ENCODE measurements at places on chromosomes 11 and 22.
A peak's percentile ranks its signal among the peaks of the same experiment; 100 is the strongest.

DNA sequence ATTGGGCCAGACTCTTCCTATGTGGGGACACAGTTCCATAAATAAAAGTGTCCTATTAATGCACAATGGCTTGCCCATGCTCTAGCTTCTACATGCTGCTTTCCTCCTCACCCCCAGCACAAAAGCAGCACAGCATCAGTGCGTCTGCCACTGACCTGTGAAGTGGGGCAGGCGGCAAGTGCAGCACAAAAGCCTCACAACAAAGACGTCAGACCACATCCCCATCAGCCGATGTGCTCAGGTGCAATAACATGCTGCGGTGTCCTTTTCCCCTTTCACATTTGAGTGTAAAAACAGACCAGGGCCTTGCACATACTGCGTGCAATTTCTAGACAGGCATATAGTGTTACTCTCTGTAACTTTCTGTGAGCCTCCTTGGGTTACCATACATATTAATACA is 12.8 kb downstream of the DKK3 start:
- DNase-seq = no peak

DNA sequence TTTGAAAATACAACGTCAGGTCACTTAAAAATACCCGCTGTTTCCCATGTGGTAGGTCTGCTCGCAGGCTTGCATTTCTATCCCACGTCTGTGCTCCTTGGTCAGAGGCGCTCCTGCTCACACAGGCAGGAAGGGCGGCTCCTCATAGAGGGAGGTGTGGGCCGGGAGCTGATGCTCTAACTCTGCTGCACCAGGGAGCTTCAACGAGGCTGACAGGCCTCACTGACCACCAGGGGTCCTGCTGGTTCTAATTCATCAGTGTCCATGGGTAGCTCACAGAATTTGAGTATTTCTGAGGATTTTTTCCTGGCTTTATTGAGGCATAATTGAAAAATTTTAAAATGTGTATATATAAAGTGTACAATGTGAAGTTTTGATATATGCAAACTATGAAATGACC is 68.5 kb downstream of the PIWIL3 start:
- DNase-seq = no peak

DNA sequence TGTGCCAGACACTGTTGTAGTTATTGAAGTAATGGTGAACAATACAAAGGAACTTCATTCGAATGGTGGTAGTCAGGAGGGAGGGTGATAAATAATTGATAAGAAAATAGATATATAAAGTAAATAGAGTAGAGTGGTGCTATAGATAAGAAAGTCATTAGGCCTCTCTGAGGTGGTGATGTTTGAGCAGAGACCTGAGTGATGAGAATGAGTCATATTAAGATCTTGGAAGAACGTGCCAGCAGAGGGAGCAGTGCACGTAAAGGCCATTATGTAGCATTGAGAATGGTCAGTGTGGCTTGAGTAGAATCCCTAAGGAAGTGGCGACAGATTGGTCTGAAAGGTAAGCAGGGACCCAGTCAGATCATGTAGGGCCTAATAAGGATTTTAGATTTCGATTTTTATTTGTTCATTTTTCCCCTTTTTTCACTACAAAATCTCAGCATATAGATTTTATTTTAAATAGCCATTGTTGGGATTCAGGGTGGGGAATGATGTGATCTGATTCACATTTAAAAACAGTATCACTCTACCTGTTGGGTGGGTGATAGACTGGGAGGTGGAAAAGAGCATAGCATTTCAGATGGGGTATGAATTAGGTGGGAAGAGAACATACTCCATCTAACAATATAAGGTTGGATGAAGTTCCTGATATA is 44.7 kb downstream of the CCDC90B start:
- peak; percentile 73 for DNase-seq

GRCh38 chr22:31603081-31603525 is 58.9 kb downstream of the PISD start:
- DNase-seq = no peak

- peak; percentile 70 for DNase-seq
Observed at GRCh38 chr11:114149689-114150407, 90.3 kb downstream of the ZBTB16 start.

DNA sequence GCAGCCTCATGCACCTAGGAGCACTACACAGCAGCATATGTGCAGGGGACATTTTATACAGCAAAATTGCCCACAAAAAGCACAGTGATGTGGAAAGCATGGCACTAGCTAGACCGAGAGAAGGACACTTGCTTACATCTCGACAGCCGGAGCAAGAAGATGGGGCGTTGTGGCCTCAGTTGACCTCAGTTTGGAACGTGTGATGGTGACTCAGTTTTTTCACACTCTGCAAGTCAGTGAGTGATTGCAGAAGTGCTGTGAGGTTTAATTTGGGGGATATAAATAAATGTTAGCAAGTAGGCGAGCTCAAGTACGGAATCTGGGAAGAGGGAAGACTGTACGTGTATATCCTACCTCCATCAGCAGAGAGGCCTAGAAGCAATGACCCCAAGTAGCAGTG is 23.3 kb downstream of the LRP5 start:
- DNase-seq = no peak

DNA sequence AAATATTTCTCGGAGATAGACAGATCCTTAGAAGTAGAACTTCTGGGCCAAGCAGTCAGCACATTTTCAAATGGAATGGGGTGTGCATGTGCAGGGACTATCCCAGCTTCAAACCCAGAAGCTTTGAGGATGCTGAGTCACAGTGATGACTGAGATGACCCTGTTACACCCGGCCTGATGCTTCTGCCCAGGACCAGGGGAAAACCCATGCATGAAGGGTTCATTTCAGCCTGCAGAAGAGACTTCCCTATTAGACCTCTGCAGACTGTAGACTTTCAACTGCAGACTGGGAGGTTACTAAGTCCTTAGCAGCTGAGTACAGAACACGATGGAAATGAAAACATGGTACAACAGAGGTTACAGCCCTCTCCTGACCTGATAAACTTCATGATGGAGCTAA is 3.6 kb upstream of the OR2AT4 start:
- peak; percentile 62 for DNase-seq

DNA sequence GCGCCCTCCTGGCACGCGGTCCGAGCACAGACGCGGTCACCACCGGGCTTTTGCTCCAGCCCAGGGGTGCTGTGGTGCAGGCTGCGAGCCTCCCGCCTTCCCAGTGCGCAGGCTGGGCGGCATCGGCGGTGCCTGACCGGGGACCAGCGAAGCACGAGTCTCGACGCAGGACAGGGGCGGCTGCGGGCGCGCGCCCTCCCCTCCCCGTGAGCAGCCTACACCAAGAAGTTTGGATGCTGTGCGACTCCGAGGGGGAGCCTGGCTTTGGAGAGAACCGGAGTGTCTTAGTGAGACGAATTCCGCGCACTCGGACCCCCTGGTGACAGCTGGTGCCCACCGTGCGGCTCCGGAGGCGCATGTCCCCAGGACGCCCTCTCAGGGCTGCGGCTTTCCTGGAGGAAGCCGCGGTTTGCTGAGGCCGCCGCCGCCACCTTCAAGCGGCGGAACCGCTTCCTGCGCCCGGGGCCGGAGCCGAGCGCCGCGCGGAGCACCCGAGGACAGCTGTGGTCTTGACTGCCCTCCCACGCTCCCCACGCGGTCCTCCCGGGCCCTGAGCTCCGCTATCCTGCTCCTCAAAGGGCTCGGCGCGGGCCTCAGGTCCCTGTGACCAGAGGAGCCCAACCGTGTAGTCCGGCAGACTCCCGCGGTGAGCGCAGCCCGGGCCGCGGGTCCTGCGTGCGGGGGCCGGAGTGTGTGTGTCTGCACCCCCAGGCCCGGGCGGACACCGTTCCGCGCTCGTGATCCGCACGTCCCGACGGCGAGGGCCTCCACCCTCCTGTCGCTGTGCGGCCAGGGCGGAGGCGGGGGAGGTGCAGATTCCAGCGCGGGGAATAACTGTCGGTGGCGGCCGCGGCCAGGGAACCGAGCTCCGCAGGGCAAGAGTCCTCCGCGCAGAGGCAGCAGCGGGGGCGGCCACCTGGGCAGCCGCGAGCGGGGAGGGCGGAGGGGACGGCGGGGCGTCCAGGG is 1.7 kb downstream of the FGF3 start:
- DNase-seq = no peak

DNA sequence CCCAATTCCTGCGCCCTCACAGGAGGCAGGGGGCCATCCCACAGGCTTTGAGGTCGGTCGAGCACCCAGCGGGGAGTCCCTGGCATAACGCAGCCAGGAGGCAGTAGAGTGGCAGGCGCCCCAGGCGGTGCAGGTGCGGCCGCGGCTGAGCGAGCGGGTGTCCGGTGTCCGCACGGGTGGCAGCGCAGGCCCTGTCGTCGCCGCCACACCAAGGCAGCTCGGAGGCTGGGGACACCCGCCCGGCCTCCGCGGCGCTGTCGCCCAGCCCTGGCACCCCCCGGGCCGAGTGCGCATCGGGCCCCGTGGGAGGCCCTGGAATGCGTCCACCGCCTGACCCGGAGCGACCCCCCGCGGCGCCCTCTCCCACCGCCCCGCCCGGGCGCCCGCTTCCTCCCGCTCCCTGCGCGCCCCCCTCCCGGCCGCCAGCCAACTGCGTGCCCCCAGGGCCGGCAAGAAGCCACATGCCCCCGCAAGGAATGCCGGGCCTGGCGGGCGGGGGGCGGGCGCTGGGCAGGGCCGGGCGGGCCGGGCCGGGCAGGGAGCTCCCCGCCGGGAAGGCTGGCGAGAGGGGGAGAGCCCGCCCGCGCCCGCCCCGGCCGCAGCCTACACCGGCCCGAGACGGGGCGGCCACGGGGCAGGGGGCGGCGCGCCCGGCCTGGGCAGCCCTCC is 33.9 kb downstream of the PRDM11 start:
- peak; percentile 11 for DNase-seq

GRCh38 chr11:128472128-128473089 is 114.9 kb downstream of the ETS1 start:
- peak; percentile 71 for DNase-seq

GRCh38 chr11:68774194-68774585 is 22.9 kb upstream of the TESMIN start:
- DNase-seq = no peak

- DNase-seq = no peak
Observed at GRCh38 chr22:23255506-23256170, 75.3 kb downstream of the BCR start.

GRCh38 chr11:40230821-40231220 is 1228.6 kb downstream of the LRRC4C start:
- DNase-seq = no peak

DNA sequence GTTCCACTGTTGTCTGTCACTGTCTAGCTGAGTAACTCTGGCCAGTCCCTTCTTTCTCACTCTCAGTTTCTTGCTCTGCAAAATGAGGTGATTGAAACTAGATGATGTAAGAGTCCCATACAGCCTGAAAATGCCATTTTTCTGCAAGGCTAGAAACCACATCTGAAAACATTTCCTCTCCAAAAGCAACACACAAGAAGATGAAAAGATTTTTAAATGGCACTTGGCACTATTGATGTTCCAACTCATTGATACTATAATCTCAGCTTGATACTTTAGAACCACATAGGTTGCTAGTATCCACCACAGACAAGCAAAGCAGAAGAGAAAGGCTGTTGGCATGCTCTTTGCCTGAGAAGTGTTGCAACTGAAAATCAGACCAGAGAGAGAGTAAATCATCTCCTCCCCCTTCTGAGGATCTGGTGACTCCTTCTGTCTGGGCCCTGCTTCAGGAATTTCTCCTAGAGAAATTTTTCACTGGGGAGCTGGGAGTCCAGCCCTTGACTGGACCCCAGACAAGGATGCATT is 1217.9 kb downstream of the LRRC4C start:
- no peak for DNase-seq

DNA sequence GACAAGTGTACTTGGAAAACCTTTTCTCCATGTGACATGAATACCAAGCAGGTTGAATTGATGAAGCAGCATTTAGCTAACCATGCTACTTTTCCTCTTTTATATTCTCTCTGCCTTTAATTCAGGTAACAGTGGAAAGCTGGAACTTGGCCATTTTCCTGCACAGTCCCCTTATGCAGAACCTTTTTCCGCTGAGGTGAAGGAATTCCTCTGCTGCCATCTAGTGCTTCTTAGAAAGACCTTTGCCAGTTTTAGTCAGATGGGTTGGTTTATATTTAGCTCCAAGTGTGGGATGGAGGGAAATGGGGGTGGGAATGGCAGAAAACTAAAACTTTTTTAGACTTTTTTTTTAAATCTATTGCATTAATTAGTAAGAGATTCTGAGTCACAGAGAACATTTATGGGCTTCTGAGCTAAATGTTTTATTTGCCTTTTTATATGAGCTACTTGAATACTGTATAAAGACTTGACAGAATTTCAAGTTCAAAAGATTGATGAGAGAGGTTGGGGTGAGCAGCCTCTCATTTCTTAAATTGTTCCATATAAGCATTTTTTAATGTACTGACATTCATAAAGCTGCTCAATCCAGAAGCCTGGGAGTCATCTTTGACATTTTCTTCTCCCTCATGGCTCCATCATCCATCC is 153.9 kb upstream of the ZC3H12C start:
- DNase-seq = peak; percentile 79

GRCh38 chr11:6129635-6130034 is 22.2 kb downstream of the OR56B4 start:
- no peak for DNase-seq

DNA sequence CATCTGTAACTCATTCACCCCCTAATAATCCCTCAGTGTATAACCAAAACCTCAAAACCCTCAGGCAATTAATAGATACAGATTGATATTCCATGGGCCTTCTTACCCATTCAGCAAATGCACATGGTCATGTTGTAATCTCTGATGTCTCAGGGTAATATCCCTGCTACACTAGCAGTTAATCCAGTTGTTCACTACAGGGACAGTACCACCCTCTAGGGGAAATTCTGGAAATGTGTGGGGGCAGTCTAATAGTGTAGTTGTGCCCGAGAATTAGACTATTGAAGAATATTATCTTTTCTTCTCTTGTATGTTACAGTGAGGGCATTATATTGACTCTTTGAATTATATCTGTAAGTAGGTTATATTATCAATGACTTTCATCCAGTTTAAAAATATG is 175.4 kb downstream of the CWF19L2 start:
- no peak for DNase-seq

- DNase-seq = no peak
Observed at GRCh38 chr11:68950270-68950669, 30.5 kb downstream of the MRGPRD start.

GRCh38 chr22:49151256-49152126 is 676.2 kb downstream of the BRD1 start:
- DNase-seq = no peak

DNA sequence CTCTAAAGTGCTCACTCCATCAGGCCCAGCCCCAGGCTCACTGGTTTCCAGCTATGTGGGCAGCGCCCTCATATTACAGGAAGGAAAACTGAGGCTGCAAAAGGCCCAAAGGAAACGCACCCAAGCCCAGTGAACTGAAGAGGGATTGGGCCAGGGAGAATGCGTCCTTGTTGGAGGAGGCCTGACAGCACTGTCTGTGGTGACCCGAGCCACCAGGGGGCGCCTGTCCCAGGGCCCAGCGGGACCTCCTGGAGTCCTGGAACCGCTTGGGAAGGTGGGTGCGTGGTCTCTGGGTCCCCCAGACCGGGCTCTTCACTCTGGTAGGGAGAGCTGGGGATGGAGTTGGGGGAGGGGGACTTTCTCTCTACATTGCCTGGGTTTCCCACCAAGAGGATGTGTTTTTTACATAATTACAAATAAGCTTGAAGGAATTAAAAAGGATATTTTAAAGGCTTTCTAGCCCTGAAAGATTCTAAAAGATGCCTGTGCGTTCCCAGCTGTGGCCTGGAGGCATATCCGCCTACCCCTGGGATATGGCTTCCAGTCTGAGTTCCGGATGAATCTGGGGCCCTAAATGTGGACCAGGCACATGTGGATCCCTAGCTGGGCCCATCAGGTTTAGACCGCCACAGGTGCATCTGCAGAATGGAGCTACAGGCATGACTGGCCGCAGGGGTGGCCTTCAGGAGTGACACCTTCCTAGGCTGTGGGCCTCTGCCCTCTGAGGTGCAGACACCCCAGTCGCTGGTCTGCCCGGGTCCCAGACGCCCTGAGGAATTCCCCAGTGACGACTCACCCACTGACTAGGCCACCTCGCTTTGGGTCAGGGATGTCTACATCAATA is 4.2 kb downstream of the SPI1 start:
- peak; percentile 53 for DNase-seq

Data from LHCN-M2 (cell line).